ENCODE measurements at places on chromosomes 1 and 21.

- DNase-seq: no peak
Observed at GRCh38 chr1:208154679-208155642, 89.2 kb downstream of the PLXNA2 start.

DNA sequence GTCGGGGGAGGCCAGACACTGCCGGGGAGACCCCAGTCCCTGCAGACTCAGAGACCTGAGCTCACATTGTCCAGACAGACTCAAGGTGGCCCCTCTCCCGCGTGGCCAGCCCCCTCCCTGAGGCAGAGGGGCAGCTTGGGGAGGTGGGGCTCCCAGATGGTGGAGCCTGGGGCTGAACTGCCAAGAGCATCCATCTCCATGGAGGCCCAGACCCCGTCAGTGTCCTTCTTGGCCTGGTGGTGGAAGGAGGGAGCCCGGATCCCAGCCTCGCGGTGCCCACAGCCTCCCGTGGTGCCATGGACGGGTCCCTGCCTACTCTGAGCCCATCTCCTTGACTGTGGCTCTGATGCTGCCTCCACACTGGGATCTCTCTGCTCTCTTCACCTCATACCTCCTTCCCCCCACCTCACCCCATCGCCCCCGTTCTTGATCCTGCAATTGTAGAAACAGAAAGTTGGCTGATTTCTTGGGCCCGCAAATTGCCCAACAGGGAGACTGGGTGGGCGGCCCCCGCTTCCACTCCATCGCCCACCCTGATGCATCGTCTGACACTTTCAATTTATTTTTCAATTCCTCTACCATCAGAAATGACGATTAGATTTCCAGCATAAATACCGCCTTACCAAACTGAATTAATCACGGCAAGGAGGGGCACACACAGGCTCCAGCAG lies 348.9 kb downstream of the MATN1 start:
- no peak for DNase-seq

DNA sequence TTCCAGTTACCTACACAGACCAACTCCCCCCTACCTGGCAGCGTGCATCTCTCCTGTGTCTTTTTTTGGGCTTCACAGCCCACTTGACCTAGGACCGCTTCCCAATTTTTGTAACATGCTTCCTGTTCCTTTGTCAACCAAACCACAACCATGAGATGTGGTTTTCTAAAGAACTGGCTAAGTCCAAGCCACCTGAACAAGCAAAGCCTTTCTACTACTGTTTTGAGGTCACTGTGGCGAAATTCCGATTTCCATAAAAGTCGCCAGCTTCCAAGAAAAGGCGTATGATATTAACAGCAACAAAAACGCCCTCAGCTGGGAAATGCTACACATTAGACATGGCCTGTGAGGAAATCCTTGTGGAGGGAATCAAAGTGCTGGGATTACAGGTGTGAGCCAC lies 12.7 kb upstream of the AK2 start:
- no peak for DNase-seq

DNA sequence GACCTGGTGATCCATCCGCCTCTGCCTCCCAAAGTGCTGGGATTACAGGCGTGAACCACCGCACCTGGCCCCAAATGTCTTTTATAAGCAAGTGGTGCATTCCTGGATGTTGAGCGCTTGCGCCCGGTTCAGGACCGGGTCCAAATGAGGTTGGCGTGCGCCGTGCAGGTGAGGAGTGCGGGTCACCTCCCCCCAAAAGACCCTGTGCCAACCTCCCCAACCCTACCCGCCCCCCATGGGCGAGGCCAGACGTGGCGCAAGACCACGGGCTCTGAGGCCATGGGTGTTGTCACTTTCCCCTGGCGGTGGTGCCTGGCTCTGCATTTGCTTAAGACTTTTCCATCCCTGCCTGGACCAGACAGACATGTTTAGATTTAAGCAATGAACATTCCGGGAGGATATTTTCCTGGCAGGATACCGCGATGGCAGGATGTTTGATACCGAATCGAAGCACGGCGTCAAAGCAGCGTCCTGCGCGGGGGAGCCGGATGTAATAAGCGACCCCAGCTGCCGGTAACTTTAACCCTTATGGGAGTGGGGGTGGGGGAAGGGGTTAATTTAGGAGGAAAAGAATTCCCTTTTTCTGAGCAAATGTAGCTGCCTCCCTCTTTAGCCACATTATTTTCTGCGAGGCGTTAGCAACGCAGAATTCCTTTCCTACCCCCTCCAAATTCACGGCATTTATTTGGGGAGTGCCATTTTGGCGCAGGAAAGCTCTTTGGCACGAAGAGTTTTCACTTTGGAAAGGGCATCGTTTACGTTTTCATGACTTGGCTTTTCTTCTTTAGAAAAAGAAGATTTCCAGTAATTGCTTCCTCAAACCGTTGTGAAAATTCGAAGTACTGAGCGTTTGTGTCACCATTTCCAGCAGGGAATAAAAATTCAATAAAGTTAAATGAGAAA lies 27.8 kb upstream of the RNF187 start:
- DNase-seq: peak; percentile 63

DNA sequence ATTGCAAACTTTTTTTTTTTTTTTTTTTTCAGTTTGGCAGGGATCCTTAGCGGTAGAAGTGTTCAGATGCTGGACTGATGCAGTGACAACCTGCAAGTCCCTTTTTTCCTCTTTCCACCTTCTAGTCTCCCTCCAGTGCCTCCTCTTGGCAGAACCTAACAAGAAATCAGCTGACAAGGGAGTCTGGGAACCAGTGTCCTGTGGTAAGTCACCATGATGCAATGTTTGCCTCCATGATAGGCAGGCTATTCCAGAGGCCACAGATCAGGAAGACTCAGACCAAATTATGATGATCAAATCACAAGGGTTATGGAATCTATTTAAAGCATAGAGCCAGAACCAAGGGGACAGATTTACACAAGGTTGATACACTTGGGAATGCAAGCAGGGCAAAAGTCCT lies 3.0 kb upstream of the CD34 start:
- no peak for DNase-seq

- no peak for DNase-seq
Observed at GRCh38 chr1:200253774-200254495, 155.9 kb downstream of the ZNF281 start.

DNA sequence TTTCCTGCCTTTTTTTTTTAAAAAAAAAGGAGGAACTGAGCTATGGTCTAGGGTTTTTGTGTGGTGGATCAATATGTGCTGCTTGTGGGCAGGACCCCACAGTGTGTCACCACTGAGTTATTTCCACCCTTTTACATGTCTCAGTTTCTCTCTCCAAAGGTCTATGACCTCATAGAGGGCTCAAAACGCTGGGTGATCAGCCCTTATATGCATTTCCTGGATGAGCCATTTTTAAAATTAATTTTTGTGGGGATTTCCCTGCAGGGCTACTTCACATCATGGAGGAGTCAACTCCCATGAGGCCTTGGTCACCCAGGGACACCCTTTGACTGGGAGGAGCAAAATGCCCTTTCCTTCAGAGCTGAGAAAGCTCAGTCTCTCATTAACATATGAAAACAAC lies 20.7 kb upstream of the HAO2 start:
- no peak for DNase-seq

DNA sequence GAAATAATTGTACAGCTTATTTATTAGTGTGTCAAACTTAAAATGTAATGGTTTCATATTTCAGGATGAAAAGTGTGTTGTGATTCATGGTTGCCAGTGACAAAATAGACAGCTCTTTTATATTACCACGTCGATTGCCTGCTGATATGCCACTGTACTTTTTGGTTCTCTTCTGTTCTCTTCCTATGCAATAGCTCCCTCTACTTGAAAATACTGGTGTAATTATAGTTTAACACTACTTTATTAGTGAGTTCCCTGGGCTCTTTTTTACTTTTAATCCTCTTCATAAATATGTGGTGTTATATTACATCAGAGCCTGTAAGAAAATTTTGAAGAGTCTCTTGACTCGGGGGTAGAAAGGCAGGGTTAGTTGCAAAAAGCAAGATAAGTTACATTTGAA lies 111.3 kb downstream of the PATJ start:
- DNase-seq: no peak

DNA sequence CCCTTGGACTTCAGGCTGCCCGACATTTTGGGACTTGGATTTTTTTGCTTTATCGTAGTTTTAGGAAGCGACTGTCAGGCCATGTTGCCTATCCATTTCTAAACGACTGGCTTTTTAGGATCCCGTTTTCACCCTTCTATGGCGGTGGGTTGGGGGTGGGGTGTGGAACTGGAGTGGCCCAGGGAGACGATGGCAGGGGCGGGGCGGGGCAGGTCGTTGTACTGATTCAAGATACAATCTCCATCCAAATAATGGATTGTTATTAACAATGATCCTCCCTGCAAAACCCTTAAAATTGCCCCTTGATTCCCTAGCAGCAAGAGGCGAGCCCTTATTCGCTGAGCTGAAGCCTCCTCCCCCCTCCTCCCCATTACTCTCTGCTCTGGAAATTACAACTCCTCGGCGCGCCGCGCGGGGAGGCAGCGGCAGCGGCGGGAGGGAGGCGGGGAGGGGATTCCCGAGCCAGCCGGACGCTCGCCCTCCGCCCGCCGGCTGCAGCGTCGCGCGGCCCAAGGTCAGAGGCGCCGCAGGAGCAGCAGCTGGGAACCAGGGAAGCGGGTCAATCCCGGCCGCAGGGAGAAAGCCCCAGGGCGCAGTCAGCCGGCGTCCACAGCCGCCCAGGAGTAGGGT lies at the start of gene TRIM67:
TSS of gene TRIM67 (plus strand) at position 392 of the 630 bp plus-strand sequence. CDS start 912 bp downstream, outside the sequence.
- no peak for DNase-seq

GRCh38 chr1:87473203-87473661 lies 144.6 kb downstream of the LMO4 start:
- no peak for DNase-seq

- DNase-seq: no peak
Observed at GRCh38 chr1:38270849-38271633, 224.4 kb upstream of the POU3F1 start.
